ENCODE measurements at places on chromosomes 5 and 9.

- DNase-seq, result no peak
These were observed 118.0 kb upstream of the ICE1 start for GRCh38 chr5:5304361-5305020.

- DNase-seq, result no peak
These were observed at the start of gene GABRG2 for GRCh38 chr5:162067655-162068411. Gene GABRG2 (plus strand): TSS chr5:162067773. CDS start chr5:162068000, 227 bp downstream.

- no peak for DNase-seq
These were observed 71.0 kb upstream of the TARS1 start for GRCh38 chr5:33369485-33370465.

DNA sequence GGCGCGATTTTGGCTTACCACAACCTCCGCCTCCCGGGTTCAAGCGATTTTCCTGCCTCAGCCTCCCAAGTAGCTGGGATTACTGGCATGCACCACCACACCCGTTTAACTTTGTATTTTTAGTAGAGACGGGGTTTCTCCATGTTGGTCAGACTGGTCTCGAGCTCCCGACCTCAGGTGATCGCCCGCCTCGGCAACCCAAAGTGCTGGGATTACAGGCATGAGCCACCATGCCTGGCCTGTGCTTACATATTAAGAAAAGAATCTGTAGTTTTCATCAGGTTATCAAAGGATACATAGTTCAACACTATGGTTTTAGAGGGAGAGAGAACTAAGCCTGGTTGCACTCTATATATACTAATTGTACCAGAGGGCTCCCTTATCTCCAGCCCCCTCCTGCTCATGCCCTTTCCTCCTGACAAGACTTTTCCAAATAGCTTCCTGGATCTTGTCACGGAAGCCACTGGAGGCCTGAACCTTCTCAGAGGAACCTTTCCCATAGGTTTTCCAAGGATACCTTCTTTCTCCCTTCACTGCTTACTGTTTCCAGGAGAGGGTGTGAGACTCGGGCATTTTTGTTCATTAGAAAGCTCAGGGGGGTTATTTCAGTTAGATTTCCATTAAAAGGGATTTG, 53.1 kb downstream of the SLC44A1 start:
- no peak for DNase-seq

DNA sequence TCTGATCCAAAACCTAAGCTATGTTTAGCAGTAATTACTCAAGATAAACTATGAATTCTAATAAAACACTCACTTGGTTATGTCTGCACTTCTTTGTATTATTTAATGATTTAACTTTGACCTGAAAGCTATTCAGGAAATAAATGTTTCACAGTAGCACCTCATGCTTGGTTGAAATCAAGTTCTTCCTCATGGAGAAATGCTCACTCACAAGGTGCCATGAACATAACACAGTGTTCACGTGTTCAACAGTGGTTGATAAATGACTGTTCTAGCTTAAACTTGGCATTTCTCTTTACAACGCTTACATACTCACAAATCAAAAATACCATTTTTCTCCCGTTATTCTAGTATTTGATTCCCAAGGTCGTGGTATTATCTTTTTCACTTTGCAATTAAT, 35.8 kb downstream of the PUM3 start:
- DNase-seq, result no peak

GRCh38 chr5:147626464-147626863, 116.6 kb upstream of the DPYSL3 start:
- DNase-seq, result no peak

DNA sequence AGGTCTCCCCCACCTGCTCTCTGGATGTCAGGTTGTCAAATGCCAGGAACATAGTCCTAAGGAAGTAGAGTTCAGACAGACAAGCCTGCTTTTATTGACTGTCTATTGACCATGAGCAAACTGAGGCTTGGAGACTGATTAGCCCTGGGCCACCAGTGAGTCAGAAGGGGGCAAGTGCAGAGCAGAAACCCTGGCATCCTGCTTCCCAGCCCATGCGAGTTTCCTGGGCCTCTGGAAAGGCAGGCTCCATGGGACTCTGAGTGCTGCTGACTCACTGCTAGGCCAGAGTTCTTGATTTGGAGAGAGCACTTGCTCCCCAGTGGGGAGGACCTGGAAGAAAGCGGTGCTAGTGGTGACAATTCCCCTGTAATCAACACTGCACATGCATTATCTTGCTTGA, 2.8 kb upstream of the HBEGF start:
- DNase-seq, result no peak

DNA sequence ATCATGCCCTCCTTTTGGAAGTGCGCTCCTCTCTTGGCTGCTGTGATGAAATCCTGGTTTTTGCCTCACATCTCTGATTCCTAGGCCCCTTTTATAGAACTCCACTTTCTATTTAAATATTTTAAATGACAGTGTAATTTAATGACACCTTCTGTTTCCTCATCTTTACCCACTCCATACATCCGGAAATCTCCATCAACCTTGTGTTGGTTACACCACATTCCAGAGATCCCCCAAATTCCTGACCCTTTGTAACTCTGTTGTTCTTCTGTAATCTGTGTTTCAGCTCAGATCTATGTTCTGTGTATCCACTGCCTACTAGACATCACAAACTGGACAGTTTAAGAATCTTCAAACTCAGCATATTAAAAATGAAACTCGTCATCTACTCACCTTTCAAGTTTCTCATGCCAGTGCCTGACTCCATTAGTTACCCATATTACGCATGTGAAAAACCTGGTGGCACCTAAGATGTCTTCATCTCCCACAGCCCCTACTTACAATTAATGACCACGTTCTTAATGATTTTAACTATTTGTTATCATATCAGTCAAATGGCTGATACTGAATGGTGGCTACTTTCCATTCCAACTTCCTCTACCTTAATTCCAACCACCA, 25.1 kb downstream of the PARP8 start:
- DNase-seq, result no peak

- no peak for DNase-seq
These were observed 27.9 kb upstream of the GOLM1 start for GRCh38 chr9:86126998-86127972.

- no peak for DNase-seq
These were observed 50.5 kb downstream of the CXXC5 start for GRCh38 chr5:139698490-139699146.

GRCh38 chr9:127706836-127707241, at the start of gene CFAP157:
Gene CFAP157 (plus strand): TSS chr9:127706988. CDS start chr9:127707032, 44 bp downstream.
- no peak for DNase-seq

DNA sequence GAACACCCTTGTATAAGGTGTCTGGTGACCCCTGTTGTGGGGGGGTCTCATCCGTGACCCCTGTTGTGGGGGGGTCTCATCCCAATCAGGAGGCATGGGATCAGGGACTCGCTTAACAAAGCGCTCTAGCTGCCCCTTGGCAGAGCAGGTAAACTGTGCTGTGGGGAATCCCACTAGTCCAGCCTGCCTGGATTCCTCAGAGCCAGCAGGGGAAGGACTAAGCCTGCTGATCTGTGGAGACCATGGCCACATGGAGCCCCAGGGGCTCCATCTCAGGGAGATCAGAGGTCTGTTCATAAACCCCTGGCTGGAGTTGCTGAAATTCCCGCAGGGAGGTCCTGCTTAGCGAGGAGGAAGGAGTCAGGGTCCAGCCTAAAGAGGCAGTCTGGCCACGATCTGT, 45.8 kb upstream of the TXNDC8 start:
- no peak for DNase-seq

DNA sequence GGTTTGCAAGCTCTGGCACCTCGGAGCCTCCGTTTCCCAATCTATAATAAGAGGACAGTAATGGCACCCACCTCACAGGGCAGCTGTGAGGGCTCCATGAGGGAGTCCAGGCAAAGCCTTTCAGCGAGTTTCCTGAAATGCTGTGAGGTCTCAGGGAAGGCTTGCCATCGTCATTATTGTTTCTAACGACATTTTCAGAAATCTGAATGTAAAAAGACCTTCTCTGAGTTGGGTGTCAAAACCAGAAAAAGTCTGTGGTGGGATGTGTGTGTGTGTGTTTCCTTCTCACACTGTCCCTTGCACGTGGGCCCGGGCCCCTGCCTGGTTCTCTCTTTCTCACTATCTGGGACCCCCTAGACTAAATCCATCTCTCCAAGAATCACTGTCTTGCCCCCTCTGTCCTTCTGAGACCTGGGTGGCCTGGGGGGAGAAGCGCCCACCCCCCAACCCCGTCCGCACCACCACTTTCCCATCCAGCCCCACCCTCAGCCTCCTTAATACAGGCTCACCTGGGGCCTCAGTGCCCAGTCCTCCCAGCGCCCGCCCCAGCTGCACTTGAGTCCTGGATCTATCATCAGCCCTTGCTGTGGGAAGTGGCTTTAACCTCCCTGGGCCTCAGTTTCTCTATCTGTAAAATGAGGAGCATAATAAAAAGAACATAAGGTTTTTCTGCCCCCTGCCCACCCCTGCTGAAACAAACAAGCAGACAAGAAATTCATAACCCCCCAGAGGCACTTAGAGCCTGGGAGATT, 180.3 kb downstream of the C9orf50 start:
- no peak for DNase-seq

DNA sequence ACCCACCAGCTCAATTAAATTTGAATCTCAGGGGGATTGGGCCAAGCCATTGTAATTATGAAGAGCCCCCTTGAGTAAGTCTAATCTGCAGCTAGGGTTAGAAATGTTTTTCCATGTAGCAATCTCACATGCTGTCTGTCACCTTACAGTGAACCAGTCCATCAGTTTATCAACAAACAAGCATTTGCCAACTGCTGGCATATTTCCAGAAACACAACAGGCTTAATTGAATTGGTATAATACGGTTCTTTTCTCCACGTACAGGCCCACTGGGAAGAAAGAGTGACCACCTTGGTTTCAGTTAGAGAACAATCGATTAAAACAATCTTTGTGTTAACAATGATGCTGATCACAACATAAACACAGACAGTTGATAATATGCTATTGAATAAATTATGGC, 67.4 kb downstream of the NSUN2 start:
- no peak for DNase-seq

DNA sequence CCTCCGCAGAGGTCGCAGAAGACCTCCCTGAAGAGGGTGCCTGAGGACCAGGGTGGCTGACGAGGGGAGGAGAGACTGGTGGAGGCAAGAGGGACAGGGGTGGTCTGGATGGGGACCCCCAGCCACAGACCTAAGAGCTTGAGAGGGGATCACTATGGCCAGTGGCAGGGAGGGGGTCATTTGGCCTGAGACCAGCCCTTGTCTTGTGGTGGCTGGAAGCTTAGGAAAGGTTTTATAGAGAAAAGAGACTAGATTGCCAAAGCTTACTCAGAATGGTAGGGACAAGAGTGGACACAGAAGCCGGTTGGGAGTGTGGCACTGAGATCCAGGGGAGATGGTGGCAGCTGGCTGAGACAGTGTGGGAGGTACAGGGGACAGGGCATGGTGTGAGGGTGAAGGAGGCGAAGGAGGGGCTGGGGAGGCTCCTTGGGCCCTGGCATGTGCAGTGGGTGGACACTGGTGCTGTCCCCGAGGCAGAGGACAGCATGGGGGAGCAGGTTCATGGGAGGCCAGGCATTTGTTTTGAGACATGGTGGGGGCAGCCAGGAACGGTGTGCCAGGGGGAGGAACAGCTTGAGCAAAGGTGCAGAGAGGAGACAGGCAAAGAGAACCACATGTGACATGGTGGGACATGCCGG, 123.0 kb downstream of the C9orf50 start:
- no peak for DNase-seq

- no peak for DNase-seq
These were observed 42.4 kb downstream of the PDE6A start for GRCh38 chr5:149902177-149902576.

- DNase-seq, result no peak
These were observed 564.4 kb upstream of the NUDT12 start for GRCh38 chr5:104126980-104127379.

DNA sequence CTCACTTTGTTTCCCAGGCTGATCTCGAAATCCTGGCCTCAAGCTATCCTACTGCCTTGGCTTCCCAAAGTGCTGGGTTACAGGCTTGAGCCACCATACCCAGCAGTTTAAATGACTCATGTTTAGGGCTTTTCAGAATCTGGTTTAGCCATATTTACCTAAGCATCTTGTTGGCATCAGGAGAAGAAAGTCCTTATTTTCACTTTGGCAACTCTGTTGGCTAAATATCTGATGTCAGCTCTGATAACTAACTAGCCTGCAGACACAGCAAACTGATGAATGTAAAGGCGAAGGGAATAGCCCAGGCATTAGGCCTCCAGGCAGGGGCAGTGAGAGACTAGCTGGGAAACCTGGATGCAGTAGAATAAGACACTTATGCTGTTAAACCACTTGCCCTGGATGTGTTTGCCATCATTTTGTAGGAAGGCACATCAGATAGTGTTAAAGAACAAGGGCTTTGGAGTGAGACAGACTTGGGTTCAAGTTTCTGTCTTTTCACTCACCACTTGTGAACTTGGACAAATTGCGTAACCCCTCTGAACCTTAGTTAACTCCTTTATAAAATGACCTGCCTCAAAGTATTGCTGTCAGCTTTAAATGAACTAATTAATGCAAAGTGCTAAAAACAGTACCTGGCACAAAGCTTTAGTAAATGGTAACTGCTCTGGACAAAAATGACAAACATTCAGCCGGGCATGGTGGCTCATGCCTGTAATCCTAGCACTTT, 34.7 kb upstream of the GARNL3 start:
- DNase-seq, result no peak

- no peak for DNase-seq
These were observed 824.3 kb downstream of the PRELID2 start for GRCh38 chr5:145010834-145011233.

DNA sequence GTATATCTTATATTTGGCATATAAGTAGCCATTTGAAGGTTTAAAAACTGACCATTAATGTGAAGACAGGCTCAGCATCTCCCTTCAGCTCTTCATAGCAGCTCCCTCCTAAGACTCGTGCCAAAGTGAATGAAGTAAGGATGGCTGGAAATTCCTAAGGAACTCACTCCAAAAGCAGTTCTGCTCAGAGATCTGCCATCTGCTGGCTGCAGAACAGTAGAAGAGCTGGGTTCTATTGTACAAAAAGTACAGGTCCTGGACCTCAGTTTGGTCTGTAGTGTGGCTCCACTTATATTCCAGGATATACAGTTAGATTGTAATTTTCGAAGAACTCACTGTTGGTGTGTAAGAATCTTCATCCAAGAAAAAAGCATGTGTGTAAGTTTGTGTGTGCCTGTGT, 104.9 kb upstream of the RUSC2 start:
- DNase-seq, result no peak

GRCh38 chr5:109364977-109365376, 44.8 kb downstream of the PJA2 start:
- DNase-seq, result no peak

- DNase-seq, result no peak
These were observed 6.1 kb downstream of the SLCO4C1 start for GRCh38 chr5:102290004-102290403.

DNA sequence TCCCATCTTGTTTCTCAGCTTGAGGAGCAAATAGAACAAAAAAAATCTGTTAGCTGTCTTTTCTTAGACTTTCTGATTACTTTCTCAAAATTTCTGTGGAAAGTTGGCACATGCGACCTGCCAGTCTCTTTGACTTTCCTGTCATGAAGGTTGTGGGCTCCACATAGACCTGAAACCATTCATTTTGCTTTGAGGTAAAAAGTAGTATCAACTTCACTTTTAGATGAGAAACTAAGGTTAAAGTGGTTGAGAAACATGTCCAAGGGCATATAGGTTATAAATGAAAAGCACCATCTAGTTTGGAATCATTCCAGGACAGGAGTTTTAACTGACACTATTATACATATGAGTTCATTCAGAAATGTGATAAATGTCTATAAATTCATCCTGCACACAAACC, 42.7 kb downstream of the ST8SIA4 start:
- DNase-seq, result no peak
